ENCODE measurements at places on chromosomes 6 and 20.
A peak's percentile ranks its signal among the peaks of the same experiment; 100 is the strongest.

DNA sequence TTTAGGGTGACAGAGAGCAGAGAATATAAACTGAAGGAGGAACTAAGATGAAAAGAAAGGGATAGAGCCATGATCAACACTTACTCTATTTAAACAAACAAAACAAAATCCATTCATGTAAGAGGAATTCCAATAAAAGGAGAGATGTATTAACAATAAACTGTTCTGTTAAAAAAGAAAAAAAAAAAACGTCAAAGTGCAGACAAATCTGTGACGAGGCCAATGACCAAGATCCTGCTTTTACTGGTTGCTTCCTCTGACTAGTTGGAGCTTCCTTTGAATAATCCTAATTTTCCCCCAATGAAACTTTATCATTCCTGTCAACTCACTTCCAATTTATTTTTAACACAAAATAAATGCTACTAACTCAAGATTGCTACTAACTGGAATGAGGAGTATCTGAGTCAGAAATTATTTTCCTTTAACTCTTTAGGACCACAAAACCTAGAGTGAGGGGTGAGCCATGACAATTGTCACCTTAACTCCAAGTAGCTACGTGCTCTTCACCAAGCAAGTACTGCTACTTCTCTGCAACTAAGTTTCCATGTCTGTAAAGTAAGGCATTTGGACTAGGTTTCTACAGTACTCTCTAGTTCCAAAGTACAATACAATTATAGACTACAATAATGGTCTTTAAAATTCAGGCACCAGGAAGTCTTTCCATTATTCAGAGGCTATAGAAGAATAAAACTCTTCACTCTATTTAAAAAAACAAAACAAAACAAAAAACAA, 152.0 kb downstream of the PTPRK start:
- no peak for DNase-seq

GRCh38 chr20:50731930-50732690, 730 bp downstream of the PARD6B start:
- no peak for DNase-seq

DNA sequence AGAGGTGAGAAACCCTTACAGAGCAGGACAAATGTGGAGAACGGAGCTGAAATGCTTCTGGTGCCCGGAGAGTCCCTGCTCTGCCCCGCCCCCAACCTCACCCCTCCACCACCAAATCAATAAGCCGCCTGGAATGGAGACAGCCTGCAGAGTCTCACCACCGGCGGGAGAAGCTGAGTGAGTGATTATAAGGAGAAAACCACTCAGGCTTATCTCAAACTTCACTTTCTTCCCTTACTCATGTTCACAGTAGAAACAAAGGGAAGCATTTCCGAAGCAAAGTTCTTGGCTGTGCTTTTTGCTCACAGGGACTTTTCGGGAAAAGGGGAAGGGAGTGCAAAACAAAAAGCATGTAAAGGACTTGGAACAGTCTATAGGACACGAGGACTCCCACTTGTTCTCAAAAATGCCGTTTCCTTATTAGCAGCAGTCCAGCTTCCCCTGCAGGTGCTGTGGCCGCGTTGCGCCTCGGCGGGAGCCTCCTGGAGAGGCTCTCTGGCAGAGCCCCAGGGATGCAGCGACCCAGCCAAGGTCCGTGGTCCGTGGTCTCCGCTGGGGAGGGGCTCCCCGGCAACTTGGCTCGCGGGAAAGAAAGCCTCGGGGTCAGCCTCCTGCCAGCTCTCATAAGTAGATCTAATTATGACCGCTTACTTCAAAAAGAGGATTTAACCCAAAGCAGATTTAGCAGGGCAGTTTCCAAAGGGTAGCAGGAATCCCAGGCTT, 64.8 kb upstream of the TMEM30A start:
- peak; percentile 23 for DNase-seq

GRCh38 chr6:56536536-56536935, 106.2 kb downstream of the DST start:
- no peak for DNase-seq

GRCh38 chr20:33444797-33445560, 1.4 kb upstream of the SNTA1 start:
- no peak for DNase-seq

Measured in left lung (tissue), 14 donors.